ENCODE measurements at places on chromosomes 16 and 17. TPM values are rescaled to one million over a fixed set of nuclear protein-coding genes. Genes with fewer than 3 reads are reported as not detected.

DNA sequence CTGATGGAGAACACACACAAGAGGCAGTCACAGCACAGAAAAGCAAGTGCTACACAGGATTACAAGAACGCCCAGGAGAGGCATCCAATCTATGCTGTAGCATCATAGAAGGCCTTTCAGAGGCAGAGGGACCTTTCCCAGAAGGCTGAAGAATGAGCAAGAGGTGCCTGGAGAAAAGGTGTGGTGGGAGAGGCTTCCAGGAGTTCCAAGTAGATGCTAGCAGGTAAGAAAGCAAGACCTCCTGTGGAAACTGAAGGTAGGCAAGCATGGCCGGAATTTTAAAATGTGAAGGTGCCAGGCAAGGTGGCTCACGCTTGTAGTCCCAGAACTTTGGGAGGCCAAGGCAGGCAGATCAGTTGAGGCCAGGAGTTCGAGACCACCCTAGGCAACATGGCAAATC, 2.1 kb downstream of the ARHGAP17 start:
- no peak for DNase-seq

The TNRC6C gene
- 13.1 TPM for total RNA-seq

DNA sequence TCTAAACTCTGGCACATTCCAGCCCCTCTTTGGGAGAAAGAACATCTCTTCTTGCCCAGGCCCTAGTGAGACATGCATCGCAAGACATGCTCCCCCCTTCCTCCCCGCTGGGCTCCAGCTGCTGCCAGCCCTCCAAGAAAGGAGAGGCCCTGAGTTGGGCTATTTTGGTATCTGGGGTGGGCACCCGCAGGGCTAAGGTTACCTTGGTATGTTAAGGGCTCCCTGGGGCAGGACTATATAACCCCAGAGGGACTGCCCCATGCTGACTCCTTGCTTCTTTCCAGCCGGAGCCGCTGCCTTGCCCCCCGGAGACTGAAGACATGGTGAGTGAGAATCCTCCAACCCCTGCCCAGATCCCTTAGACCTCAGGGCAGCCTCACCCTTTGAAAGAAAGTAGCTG, at the start of gene MYL11:
TSS of gene MYL11 (plus strand) at position 265 of the 400 bp plus-strand sequence. CDS start at position 321, 56 bp downstream.
- no peak for DNase-seq

DNA sequence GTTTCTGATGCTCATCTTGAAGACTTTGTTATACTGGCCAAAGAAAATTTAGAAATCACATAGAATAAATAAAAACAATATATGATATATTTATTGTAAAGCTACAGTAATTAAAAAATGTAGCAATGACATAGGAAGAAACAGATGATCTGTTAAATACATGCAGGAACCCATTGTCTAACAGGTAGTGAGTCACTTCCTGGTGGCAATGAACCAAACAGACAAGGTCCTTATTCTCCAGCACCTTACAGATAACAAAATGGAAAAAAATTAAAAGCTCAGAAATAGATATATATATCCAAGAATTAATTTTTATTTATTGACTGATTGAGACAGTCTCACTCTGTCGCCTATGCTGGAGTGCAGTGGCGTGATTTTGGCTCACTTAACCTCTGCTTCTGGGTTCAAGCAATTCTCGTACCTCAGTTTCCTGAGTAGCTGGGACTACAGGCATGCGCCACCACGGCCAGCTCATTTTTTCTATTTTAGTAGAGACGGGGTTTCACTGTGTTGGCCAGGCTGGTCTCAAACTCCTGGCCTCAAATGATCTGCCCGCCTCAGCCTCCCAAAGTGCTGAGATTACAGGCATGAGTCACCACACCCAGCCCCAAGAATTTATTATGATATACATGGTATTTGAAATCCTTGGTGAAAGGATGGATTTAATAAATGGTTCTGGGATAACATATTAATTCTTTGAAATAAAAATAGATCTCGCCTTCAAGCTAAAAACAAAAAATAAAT, 7.5 kb downstream of the NETO2 start:
- DNase-seq: no peak

DNA sequence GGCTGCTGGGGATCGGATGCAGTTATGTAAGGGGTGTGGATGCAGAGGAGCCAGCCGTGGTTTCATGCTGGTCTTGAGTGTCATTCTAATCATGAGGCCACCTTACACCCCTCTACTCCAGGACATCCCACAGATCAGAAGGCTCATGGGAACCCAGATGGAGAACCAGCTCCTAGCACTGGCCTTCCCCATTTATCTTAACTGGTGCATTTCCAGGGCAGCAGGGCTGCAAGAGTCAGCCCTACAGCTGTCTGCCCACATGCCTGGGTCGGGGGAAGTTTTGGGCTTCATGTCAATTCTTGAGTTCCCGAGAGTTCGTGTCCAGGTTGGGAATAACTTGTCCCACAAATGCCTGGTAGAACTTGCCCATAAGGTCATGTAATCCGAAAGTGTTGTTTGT, 29.1 kb downstream of the RPTOR start:
- no peak for DNase-seq

The CDH1 gene
- total RNA-seq: 3.1 TPM

- DNase-seq: no peak
Measured at GRCh38 chr17:67606471-67606870, 111.3 kb upstream of the NOL11 start.

The FOXJ1 gene
- 2.1 TPM for total RNA-seq

The KRT12 gene
- total RNA-seq: not detected

DNA sequence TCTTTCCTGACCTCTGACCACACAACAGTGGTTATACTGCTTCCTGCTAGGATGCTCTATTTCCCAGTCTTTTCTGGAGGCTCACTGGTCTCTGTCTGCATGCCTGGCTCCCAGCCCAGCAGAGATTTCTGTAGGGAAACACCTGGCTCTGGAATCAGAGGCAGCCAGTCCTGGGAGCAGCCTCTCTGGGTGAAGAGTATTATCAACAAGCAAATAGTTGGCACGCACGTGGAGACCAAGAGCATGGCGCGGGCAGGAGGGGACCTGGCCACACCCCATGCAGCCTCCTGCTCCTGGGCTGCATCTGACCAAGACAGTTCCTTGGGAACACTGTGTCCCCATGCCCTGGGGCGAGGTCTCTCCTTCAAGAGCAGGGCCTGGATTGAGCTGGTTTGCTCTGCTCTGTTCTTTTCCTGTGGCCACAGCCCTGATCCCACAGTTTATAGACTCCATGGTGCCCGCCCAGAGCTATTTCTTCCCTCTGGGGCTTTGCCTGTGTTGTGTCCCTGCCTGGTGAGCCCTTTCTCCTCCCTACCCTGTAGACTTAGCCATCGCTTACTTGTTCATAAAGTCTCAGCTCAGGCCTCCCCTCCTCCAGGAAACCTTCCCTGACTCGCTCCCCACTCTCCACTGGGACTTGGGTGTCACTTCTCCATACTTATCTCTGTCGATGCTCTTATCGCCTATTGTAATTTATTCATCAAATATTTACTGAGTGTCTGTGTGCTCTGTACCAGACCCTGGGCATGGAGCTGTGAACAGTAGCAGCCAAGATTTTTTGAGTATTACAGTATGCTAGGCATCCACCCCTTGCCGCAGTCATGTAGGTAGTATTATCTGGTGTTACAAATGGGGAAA, 60.6 kb downstream of the SCNN1B start:
- no peak for DNase-seq

The ADAMTS18 gene
- total RNA-seq: 0.69 TPM

The CCL23 gene
- not detected for total RNA-seq

The CCL2 gene
- total RNA-seq: 1.4 TPM

GRCh38 chr16:69114346-69114975, 9.0 kb downstream of the HAS3 start:
- no peak for DNase-seq

Data from endothelial cell (in vitro differentiated cells).